ENCODE measurements at places on chromosomes 2 and 18.

DNA sequence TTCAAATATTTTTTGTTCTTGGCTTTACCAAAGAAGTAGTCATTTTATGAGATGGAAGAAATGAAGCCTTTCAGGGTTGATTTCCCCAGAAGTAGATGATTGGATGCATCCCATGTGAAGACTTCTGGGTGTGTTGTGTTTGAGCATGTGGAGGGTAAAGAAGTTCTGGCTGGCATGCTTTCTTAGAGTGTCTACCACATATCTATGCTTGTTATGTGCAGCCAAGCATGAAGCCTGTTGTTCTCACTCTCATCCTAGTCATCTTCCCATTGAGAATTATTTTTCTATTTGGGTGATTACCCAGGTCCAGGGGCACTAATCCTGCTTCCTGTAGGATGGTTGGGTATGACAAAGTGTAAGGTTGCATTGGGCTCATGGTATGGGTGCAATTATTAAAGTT is 472.9 kb downstream of the PTPRM start:
- DNase-seq: no peak

- DNase-seq: no peak
Observed at GRCh38 chr2:46480562-46480961, 1.2 kb downstream of the TMEM247 start.

- no peak for DNase-seq
Observed at GRCh38 chr2:42071791-42072190, 24.0 kb downstream of the PKDCC start.

DNA sequence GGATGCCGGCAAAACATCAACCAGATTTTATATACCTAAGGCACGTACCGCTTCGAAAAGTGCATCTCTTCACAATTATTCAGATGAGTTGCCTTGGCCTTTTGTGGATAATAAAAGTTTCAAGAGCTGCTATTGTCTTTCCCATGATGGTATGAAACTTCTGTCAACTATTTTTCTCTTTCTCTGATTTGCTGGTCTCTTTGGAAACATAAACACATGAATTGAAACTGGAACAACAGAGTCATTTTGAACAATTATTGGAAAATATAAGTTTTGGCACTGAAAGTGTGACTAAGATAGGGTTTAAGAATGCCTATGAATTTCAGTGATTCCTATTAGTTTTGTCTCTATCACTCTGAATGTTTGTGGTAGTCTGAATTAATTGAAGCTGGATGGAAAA is 109.9 kb downstream of the DPP4 start:
- no peak for DNase-seq

GRCh38 chr2:205759257-205759656 is 77.0 kb downstream of the NRP2 start:
- DNase-seq: no peak

Data from GM12864 (cell line).